Breast epithelium (tissue), 4 donors: ENCODE measurements at places on chromosomes 11 and 22. TPM values are rescaled to one million over a fixed set of nuclear protein-coding genes. Genes with fewer than 3 reads are reported as not detected.

LINC01488 gene
- total RNA-seq = not detected

GRCh38 chr22:20980938-20981722 lies 967 bp upstream of the LZTR1 start:
- DNase-seq = no peak

- DNase-seq = no peak
Observed at GRCh38 chr22:49574205-49574880, 253.3 kb downstream of the BRD1 start.

- no peak for DNase-seq
Observed at GRCh38 chr22:45684169-45684568, 12.5 kb downstream of the ATXN10 start.

DNA sequence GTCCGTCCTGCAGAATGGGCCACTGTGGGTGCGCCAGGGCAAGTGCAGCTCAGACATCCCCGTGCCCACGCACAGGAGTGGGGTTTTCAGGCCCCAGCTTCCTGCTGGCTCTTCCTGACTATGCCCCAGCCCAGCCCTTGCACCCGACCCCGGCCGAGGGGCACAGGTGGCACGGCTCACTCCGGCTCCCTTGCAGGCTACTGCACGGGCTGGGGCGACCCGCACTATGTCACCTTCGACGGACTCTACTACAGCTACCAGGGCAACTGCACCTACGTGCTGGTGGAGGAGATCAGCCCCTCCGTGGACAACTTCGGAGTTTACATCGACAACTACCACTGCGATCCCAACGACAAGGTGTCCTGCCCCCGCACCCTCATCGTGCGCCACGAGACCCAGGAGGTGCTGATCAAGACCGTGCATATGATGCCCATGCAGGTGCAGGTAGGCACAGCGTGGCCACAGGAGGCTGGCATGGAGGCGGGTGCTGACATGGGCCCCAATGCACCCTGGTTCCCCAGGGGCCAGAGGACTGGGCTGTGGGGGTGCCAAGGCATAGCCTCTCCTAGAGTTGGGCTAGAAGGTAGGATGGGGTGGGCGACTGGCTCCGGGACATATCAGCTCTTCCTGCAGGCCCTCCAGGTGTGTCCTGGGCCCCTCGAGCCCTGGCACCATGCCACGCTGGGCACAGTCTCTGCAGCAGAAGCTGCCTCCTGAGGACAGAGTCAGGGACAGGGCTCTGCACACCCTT lies 27.7 kb downstream of the MUC2 start:
- DNase-seq = no peak

- no peak for DNase-seq
Observed at GRCh38 chr11:13354335-13354734, 76.7 kb downstream of the BMAL1 start.

DNA sequence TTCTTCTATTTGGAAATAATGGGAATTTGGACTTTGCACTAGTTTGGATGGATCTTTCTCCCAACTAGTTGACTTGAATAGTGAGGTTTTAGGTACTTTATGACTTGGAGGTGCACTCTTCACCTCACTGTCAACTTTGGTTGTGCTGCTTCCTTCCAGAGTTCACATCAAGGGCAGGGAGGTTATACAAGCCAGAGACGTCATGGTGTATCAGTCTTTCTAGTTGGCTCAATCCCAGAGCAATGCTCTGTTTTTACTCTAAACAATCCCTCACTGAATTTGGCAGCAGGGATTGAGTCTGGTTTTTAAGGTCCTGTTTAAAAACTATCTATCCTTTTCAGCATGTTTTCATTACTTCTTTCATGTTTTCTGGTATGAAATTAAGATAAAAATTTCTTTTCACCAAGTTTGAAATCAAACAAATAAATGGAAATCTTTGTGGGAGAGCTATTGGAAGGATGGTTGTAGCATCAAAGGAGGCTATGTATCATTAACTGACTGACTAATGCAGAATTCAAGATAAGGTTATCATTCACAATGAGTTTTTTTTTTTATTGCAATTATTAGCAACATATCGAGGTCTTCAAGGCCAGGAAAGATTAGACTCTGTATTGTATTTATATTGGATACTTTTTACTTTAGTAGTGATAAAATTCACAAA lies 28.0 kb upstream of the ZBED5 start:
- DNase-seq = no peak

- peak; percentile 63 for DNase-seq
Observed at GRCh38 chr22:45511847-45512261, 9.2 kb downstream of the FBLN1 start.

KRTAP5-2 gene
- not detected for total RNA-seq

GRCh38 chr11:69821511-69822040 lies 2.4 kb upstream of the FGF3 start:
- no peak for DNase-seq

- DNase-seq = no peak
Observed at GRCh38 chr22:32818446-32819115, 17.1 kb downstream of the TIMP3 start.

DNA sequence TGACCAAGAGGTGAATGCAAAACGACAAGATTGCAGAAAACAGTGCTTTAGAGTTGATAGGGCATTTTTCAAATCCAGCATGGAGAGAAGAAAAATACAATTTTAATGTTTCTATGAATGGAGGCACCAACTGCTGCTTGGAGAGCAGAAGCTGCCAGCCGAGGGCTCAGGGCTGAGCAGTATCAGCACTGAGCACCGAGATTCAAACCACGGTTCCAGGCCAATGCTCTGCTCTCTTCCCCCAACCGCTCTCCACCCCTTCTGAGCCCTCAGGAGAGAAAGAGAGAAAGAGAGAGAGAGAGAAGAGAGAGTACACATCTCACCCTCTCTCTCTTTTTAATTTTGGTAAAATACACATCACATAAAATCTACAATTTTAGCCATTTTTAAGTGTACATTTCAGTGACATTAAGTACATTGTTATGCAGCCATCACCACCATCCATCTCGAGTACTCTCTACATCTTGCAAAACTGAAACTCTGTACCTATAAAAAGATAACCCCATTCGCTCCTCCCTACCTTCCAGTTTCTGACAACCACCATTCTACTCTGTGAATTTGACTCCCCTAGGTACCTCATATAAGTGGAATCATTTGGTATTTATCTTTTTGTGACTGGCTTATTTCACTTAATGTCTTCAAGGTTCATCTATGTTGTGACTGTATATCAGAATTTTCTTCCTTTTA lies 333.3 kb downstream of the MIAT start:
- DNase-seq = no peak

CRYBA4 gene
- not detected for total RNA-seq

TRIM48 gene
- total RNA-seq = not detected

PGA5 gene
- 1.6 TPM for total RNA-seq

GRCh38 chr11:1505480-1505879 lies 18.9 kb upstream of the MOB2 start:
- DNase-seq = no peak

LARGE2 gene
- total RNA-seq = 6.3 TPM

DNA sequence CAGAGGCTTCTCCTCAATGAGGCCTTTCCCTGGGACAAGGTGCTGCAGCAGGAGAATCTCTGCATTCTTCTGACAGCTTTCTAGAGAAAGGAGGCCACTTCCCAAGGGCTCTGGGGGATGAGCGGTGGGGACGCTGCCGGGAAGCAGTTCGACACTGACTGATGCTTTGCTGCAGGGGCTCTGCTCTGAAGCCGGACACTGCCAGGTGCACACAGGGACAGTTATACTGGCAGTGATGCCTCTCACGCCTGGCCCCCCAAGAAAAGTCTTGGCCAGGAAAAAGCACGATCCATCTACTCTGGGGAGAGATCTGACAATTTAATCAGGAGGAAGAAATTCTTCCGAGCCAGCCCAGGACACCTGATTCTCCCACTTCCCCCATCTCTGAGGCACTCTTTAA lies 456.9 kb downstream of the OPCML start:
- no peak for DNase-seq

GRCh38 chr22:19874307-19875060 lies 19.8 kb upstream of the GNB1L start:
- peak; percentile 51 for DNase-seq

GRCh38 chr11:12239396-12239795 lies 129.0 kb downstream of the MICAL2 start:
- DNase-seq = no peak

DNA sequence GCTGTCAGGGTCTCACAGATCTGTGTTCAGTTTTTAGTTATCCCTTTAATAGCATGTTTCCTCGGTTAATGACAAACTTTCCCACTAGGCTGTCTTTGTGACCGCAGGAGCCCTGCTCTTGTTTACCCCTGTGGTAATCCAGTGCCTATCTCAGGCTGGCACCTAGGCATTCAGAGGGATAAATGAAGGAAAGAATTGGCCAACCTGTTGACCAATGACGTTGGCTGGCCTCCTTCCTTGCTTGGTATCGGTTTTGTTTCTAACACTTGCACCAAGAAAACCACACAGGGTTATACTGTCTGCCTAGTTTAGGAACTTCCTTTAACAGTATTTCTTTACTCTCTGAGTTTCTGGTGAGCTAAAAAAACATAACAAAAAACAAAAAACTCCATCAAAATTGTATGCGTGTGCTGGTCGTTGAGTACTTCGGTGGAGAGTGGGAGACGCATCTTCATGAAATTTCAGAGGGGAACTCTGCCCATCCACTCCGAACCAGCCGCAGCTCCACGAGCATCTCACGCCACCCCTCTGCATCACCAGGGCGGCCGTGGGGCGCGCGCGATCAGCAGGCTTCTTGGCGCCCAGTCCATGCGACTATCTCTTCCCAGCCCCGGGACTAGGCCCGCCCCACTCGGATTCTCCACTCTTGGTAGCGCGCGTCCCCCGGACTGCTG lies 563 bp upstream of the ENDOD1 start:
- DNase-seq = peak; percentile 40

MICAL2 gene
- total RNA-seq = 52.4 TPM

DNA sequence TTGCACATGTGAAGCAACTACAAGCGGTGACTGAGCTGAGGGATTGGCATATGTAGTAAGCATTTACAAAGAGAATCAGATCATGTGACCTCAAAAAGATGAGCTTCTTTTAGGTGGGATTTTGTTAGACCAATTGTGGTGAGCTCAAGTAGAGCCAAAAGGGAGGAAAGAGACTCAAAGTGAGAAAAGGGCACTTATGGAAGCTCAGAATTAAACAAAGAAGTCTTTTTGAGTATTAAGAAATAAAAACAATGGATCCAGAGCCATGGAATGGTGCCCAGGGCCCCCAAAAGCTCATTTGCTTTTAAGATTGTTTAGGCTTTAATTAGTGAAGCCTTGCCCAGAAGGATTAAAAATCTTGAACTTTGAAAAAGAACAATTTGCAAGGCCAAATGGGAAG lies 246.7 kb upstream of the MPPED2 start:
- DNase-seq = no peak

DNA sequence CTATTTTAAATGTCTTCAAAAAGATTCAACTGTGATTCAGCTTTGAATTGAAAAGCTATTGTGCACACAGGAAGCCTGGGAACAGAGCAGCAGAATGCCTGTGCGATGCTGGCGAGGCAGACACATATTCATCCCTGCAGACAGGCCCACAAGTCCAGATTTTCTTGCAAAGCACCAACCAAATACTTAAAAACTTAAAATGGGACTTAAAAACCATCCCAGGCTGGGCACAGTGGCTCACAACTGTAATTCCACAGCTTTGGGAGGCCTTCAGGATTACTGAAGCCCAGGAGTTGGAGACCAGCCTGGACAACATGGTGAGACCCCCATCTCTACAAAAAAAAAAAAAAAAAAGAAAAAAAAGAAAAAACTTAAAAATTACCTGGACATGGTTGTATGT lies 122.6 kb upstream of the SERPIND1 start:
- no peak for DNase-seq

GRCh38 chr11:47415949-47416472 lies 7.6 kb downstream of the SLC39A13 start:
- DNase-seq = peak; percentile 83

- DNase-seq = no peak
Observed at GRCh38 chr11:102121329-102121728, 11.1 kb downstream of the YAP1 start.

DNA sequence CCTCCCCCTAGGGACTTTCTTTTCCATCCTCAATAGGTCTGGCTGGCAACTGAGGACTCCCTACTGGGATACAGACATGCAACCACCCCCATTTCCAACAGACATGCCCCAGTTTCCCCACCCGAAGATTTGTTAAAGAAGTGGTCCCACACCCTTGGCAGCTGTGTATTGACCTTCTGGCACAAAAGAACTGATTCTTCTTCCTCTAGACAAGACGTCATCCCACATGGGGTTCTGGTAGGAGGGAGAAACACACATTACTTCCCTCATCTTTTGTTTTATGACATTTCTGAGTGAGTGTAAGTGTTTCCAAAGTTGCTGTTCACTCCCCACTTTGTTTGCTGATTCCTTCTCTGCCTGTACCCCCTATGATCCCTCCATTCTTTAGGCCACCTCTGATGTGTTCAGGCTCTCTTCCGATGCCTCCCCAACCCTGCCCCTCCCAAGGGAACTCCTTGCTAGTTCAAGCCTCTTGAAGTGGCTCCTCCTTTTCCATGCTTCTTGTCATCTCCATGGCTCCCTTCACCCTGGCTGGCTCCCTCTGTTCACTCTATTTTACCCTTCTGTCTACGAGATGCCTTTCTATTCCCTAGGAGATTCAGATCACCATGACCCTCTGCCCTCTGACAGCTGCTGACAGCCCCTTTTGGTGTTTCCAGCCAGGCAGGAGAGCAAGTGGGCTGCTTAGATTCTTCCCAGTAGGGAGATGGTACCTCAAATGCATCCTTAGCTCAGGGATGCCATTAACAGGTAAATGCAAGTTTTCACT lies 4.3 kb downstream of the KIRREL3 start:
- DNase-seq = no peak

DNA sequence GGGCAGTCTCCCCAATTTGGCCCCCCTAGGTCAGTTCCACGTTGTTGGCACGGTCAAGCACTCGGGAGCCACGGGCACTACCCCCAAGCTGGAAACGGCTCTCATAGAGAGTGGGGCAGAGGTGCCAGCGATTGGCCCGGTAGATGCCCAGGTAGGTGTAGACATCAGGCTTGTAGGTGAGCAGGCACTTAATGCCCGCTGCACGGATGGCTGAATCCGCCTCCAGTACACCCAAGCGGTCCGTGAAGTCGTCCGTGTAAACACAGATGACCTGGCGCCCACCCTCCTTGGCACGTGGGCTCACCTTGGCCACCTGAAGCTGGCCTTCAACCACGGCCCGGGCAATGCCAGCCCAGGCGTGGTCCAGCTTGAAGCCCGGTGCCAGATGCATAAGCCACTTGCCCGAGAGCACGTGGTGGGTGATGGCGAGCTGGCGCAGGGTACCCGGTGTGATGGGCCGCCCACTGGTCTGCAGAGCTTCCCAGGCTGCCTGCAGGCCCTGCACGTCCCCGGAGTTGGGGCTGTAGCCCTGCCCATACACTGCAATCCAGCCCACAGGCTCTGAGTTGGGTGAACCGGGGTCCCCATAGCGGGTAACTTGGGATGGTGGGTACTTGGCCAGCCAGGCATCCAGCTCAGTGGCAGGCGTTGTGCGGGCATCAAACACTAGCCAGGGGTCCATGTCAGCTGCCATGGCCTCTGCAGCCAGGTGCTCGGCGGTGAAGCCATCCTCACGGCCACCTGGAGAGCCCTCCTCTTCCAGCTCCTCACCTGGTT lies 1.2 kb downstream of the C11orf68 start:
- DNase-seq = no peak

- DNase-seq = no peak
Observed at GRCh38 chr22:21778705-21779363, 43.2 kb upstream of the YPEL1 start.

KRTAP5-9 gene
- not detected for total RNA-seq
